ENCODE measurements at places on chromosomes 11 and 22.

GRCh38 chr11:70371241-70371640 lies 27.1 kb upstream of the CTTN start:
- no peak for DNase-seq

- DNase-seq, result no peak
Measured at GRCh38 chr11:117023178-117023577, 75.0 kb downstream of the SIK3 start.

GRCh38 chr11:119206511-119207414 lies 624 bp downstream of the CBL start:
- DNase-seq, result peak; percentile 19

DNA sequence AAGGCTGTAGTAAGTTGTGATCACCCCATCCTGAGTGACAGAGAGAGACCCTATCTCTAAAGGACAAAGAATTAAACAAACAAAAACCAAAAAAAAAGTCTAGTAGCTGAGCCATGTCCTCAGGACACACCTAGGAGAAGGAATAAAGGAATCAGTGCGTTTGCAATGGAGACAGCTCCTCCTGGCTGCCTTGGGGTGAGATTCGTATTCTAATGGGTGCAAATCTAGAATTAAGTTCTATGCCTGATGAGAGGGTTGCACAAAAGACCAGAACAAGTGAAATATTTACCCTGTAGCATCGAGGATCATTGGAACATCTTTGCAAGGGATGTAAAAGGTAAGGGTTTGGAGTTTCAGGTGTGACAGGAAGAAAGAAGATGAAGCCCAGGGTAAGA lies 70.3 kb upstream of the BMAL1 start:
- no peak for DNase-seq

- no peak for DNase-seq
Measured at GRCh38 chr11:130554241-130555055, 106.0 kb downstream of the ADAMTS15 start.

DNA sequence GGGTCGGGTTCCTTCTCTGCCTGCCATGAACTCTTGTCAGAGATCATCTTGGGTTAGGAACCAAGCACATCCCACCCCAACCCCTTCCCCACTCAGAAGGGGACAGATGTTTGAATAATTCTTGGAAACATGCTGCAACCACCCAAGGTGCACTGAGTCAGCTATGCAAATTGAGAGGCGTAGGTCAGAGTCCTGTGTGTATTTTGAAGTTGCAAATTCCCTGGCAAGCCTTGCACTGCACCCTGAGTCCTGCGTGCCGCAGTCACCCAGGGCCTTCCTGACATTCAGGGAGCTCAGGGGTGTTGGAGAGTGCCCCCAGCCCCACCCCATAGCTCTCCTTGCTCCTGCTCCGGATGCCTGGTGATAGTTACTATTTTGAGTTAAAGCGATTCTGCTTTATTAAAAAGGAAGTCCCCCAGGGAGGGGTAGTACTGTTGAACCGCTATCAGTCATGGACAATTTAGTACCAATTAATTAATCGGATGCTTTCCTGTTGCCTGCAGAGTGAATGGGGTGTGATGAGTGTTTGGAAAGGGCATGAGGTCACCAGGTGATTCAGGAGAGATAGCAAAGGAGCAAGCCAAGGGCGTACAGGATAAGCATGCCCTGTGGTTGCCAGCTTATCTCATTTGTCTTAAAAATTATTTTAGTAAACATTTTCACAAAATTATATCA lies 123.7 kb downstream of the GRIK4 start:
- DNase-seq, result no peak

GRCh38 chr11:33889296-33889695 lies 2.6 kb downstream of the LMO2 start:
- no peak for DNase-seq

- DNase-seq, result no peak
Measured at GRCh38 chr22:37462983-37463382, 23.2 kb downstream of the MFNG start.

DNA sequence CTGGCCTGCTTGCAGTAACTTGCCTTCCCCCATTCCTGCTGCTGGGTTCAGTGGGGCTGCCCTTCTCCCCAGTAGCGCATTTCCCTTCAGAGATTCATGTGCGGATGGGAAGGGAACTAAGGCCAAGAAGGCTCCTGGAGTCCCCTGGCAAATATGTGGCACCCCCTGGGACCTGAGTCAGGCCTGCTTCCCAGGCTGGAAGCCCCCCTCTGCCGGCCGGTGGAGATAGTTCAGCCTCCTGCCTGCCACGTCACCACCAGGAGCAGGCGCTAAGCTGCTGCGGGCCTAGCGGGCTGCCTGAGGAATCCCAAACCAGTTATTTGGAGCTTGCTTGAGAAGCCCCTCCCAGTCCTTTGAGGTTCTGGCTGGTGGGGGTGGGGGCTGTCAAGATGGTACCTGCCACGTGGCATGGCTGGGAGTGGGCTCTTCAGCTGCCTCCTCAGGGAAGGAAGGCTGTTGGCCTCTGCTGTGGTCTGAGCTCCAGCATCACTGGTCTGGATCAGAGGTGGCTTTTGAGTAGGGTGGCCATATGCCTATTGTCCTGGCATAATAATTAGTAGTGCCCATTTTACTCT lies 2.0 kb downstream of the SERPINH1 start:
- DNase-seq, result no peak

DNA sequence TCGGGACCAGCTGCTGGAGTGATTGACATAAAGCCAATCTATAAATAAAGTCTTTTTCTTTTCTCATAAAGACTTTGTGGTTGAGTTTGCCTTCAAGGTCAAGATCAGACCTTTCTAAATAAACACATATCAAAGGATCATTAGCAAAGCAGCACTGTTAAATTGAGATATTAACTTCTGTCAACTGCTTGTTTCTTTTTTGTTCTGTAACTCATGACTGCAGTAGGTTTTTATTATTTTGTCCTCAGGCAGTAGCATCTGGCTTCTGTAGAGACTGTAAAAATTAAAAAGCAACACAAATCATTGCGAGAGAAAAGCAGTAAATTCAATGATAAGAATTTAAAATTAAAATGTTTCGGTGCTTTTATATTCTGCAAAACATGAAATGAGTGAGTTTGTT lies 77.7 kb upstream of the NNMT start:
- no peak for DNase-seq

DNA sequence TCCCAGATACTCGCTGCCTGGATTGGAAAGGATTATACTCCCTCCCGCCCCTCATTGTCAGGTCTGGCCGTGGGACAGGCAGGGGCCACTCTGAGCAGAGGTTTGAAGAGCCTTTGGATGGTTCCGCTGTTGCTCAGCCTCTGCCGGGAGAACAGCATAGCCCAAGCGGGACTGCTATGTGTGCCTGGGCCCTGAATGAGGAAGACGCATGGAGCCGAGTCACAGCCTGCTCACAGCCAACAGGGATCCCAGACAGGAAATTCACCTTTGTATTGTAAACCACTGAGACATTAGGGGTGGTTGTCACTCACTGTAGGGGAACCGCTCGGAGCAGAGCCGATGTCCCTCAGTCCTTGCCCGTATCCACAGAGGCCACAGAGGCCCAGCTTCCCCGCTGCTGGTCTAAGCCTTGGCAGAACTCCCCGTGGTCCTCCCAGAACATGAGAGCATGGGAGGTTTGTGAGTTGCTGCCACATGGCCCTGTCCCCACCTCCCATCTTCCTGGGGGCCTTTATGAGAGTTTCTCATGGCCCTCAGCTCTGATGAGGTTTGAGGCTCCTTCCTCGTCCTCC lies 10.7 kb upstream of the FAM118A start:
- DNase-seq, result no peak

GRCh38 chr22:37932821-37933578 lies 20.4 kb downstream of the C22orf23 start:
- DNase-seq, result no peak

GRCh38 chr22:38456841-38457699 lies 2.1 kb upstream of the KCNJ4 start:
- no peak for DNase-seq

DNA sequence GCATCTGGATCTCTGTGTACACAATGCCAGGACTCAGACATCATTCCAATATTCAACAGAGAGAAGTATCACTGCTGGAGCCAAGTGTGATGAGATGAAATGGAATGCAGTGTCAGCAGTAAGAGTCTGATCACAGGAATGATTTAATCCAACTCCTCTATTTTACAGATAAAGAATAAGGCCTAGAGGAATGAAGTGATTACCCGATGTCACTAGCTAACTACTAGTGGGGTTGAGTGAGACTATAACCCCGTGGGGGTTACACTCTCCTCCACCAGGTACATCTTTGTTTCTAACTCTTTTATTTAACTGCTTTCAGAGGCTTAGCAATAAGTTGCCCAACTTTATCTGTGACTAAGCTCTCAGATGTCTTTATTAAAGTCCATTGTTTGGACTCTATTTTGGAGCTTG lies 94.2 kb upstream of the FAT3 start:
- DNase-seq, result no peak

DNA sequence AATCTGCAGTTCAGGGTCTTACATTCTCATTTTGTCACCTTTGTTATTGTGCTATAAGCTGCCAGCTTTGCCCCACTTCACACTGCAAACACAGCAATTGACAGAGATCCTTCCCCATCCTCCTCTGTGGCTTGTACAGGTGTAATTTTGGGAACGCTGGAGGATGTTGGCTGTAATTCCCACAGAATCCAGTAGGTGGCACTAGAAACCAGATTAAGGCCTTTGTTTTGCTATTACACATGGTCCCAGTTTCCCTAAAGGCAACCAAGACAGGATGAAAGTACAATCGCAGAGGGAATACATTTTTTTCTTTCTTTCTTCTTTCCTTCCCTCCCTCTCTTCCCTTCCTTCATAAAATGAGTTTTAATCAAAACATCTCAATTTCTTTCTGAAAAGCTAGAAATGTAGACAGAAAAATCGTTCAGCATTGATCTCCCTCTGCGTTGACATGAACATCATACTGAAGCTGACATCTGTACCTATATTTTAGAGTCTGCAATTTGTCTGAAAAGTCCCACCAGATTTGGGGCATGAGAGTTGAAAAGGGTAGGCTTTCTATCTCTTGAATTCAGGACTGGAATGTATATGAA lies 21.3 kb upstream of the NELL1 start:
- peak; percentile 29 for DNase-seq

DNA sequence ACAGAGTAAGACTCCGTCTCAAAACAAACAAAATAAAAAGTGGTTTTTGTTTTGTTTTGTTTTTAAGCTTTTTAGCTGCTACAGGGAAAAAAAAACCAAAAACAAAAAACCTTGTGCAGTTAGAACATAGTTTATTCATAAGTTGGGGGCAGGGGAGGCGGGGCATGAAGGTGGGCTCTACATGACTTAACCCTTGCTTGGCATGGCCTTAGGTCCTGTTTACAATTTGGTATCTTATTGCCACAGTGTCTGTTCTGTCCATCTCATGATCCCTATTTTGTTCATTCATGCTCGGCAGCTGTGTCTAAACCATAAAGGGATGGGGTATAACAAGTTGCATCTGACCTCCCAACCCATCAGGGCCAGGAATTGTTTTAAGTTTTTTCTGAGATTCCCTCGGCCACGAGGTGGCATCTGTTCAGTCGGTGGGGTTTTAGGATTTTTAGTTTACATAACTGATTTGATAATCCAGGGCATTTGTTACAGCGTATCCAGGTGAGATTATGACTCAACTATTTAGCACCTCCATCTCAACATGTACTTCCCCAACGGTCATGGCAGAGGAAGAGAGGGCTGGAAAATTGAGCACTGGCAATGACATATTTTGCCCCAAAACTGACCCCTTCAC lies 6.9 kb downstream of the AP5B1 start:
- no peak for DNase-seq

- DNase-seq, result no peak
Measured at GRCh38 chr11:100367892-100368291, 319.2 kb upstream of the ARHGAP42 start.

- DNase-seq, result no peak
Measured at GRCh38 chr22:17120711-17121232, 388 bp downstream of the TMEM121B start.

- DNase-seq, result no peak
Measured at GRCh38 chr11:76747153-76747914, 35.8 kb upstream of the TSKU start.

DNA sequence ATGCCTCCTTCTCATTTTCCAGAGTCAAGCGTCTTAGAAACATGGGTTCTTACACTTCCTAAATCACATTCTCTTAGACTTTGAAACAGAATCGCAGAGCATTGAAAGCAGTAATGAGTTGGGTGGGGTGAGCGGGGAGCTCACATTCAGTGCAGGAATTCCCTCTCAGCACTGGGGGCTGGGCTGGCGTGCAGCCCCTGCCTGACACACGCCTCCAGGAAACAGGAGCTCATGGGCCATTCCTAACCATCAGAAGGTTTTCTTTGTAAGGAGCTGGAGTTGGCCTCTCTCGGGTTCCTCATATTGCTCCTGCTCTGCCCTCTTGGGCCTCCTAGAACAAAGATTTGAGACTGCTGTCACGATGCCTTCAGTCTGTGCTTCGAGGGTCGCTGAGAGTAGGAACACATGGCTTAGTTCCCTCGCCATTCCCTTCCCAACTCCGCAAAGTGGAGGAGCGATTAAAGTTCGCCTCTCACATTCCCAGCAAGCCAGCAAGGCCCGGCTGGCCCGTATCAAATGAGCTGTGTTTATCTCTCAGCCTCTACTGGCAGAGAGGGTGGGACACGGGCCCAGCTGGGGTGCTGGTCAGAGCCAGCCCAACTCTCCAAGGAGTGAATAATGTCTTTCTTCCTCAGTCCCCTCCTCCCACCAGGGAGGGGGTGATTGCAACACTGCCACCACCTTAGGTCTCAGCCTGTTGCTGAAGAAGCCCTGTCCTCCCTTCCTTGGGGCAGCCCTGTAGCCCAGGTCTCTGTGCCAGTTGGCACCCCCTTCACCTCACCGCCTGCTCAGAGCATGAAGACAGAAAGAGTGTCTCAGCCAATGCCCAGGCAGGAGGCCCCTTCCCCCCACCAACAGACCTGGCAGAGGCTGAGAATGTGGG lies 10.4 kb downstream of the CHRDL2 start:
- DNase-seq, result no peak

DNA sequence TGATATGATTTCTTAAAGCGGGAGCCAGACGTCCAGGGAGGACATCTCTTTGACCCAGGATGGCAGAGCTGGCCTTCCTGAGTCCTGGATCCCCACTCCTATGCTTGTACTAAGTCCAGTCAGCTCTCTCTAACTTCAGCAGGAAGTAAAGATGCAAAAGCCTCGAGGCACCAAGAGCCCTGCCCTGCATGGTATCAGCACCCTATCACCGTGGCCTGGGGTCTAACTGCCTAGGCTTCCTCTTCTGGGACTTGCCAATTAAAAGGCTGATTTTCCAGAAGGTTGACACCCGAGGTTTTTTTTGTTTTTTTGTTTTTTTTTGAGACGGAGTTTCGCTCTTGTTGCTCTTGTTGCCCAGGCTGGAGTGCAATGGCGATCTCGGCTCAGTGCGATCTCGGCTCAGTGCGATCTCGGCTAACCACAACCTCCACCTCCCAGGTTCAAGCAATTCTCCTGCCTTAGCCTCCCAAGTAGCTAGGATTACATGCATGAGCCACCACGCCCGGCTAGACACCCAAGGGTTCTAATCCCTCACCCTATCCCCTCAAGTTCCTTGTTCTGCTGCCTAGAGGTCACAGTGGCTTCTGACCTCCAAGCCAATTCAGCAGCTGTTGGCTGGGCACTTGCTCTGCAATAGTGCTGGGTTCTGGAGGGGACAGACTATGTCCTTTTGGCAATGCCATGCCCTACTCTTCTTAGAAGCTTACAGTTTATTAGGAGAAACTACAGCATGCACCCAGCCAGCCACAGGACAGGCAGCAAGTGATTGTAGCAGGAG lies 50.6 kb upstream of the FTH1 start:
- no peak for DNase-seq
